ENCODE measurements at places on chromosomes 6 and 20. TPM values are rescaled to one million over a fixed set of nuclear protein-coding genes. Genes with fewer than 3 reads are reported as not detected.

The CEP250 gene
- 10.0 TPM for total RNA-seq

The CCM2L gene
- total RNA-seq = 27.3 TPM

The ARFRP1 gene
- total RNA-seq = 33.4 TPM

The SLC13A3 gene
- 0.13 TPM for total RNA-seq

The PRICKLE4 gene
- total RNA-seq = 2.3 TPM

The BLCAP gene
- 31.7 TPM for total RNA-seq

The IMPG1 gene
- total RNA-seq = not detected

The SNX21 gene
- total RNA-seq = 10.2 TPM

The CALHM6 gene
- total RNA-seq = 1.3 TPM

The NKAPL gene
- 0.57 TPM for total RNA-seq

The FAXC gene
- total RNA-seq = 0.81 TPM

The CRISP2 gene
- total RNA-seq = not detected

The MYB gene
- not detected for total RNA-seq

The ANKRD66 gene
- not detected for total RNA-seq
